Osteocyte (in vitro differentiated cells): ENCODE measurements at places on chromosomes 1 and 21.

DNA sequence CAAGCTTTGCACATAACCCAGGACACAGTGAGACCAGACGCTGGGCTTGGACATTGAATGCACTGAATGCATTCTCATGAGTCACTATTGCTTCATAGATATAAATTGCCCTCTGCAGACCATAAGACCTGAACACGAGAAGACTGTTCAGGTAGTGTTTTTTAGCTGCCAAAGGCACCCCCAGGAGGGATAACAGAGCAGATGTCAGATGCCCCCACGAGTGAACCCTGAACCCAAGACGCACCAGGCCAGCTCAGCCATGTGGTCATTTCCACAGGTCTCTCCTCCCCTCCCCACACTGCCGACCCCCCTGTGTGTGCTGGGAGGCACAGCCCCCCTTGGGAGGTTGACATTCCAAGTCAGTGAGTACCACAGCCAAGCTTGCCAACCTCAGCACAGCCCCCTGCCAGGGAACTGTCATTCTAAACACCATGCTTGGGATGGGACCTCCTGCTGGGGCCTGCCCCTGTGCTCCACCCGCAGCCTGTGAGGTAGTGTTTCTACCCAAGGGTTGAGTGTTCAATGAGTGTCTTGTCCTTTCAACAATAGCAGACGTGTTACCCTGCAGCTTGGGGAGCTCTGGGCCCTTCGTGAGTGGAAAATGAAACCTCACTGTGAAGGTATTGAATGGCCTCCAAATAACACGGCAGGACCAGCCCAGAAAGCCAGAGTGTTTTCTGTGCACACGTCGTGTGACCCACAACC is 68.2 kb downstream of the PSMG1 start:
- peaks cover 48% of the 10 kb centered on the region for H3K4me1 ChIP-seq
- no peaks in the 10 kb centered on the region for H3K27me3 ChIP-seq
- peak; percentile 91 for DNase-seq
- no peaks in the 10 kb centered on the region for H3K36me3 ChIP-seq

DNA sequence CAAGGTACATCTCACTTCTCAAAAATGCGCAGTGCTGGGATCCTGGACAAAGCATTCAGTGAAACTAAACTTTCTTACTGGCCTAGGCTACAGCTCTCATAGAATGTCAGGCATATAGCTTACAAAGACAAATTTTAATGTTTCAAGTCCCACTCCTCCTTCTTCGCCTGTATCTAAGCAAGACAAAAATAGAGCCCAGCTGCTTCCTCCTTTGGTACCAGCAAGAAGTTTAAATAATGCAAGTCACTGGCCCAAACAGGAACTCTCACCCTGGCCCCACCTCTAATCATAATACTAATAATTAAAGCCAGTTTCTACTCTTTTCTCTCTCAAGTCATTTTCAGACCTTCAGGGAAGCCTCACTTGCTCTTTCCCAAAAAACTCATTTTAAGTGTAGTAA is 1267.9 kb downstream of the MRPL39 start:
- H3K27ac ChIP-seq: no peak overlapping the region
- no peaks in the 10 kb centered on the region for H3K36me3 ChIP-seq
- no peak for DNase-seq

GRCh38 chr1:101435831-101436511 is 199.2 kb downstream of the S1PR1 start:
- H3K27me3 ChIP-seq: peaks cover 11% of the 10 kb centered on the region
- no peaks in the 10 kb centered on the region for H3K4me1 ChIP-seq
- no peak overlapping the region for H3K4me3 ChIP-seq
- H3K36me3 ChIP-seq: no peaks in the 10 kb centered on the region
- no peak for DNase-seq
- H3K27ac ChIP-seq: no peak overlapping the region

DNA sequence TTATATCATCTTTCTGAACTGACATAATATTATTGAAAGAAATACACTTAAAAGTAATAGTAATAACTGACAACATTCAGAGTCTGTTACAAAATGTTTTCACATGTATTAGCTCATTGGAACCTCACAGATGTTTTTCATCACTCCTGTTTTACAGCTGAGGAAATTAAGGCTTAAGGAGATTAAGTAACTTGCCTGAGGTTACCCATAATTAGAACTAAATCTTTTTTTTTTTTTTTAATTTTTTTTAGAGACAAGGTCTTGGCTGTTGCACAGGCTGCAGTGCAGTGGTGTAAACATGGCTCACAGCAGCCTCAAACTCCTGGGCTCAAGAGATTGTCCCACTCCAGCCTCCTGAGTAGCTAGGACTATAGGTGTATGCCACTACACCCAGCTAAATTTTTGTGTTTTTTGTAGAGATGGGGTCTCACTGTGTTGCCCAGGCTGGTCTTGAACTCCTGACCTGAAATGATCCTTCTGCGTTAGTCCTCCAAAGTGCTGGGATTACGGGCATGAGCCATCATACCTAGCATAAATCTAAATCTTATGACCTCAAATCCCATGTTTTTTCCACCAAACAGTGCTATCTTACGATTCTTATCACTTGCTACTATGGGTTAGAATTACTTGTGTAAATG is 64.7 kb upstream of the MACF1 start:
- no peak overlapping the region for H3K27ac ChIP-seq
- no peaks in the 10 kb centered on the region for H3K27me3 ChIP-seq
- no peak for DNase-seq
- peaks cover 51% of the 10 kb centered on the region for H3K4me1 ChIP-seq
- H3K36me3 ChIP-seq: peaks cover 5% of the 10 kb centered on the region
- H3K4me3 ChIP-seq: no peak overlapping the region

DNA sequence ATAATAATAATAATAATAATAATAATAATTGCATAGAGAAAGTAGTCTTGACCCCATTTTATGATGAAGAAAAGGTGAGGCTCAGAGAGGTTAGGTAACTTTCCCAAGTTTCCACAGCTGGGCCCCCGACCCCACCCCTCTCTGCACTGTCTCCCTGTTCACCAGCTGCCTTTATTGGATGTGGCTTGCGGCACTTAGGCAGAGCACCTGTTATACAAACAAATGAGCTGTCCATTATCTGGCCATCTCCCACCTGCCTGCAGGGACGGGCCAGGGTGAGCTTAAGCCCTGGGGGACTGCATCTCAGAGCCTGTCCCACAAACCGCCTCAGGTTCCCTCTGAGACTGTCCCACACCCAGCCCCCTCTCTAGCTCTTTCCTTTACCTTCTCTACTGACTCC is 10.1 kb upstream of the EFNA1 start:
- peaks cover 5% of the 10 kb centered on the region for H3K4me1 ChIP-seq
- no peak overlapping the region for H3K27ac ChIP-seq
- DNase-seq: no peak
- no peaks in the 10 kb centered on the region for H3K36me3 ChIP-seq
- H3K4me3 ChIP-seq: no peak overlapping the region

GRCh38 chr21:38400195-38400919 is 97.9 kb downstream of the ERG start:
- peaks cover 12% of the 10 kb centered on the region for H3K36me3 ChIP-seq
- H3K4me1 ChIP-seq: peaks cover 1% of the 10 kb centered on the region
- H3K27ac ChIP-seq: no peak overlapping the region
- H3K27me3 ChIP-seq: no peaks in the 10 kb centered on the region
- no peak overlapping the region for H3K4me3 ChIP-seq

- H3K27ac ChIP-seq: no peak overlapping the region
- peaks cover 16% of the 10 kb centered on the region for H3K36me3 ChIP-seq
- H3K4me3 ChIP-seq: no peak overlapping the region
- peaks cover 32% of the 10 kb centered on the region for H3K4me1 ChIP-seq
- no peaks in the 10 kb centered on the region for H3K27me3 ChIP-seq
- no peak for DNase-seq
Measured at GRCh38 chr21:45113543-45113942, 39.2 kb downstream of the ADARB1 start.

DNA sequence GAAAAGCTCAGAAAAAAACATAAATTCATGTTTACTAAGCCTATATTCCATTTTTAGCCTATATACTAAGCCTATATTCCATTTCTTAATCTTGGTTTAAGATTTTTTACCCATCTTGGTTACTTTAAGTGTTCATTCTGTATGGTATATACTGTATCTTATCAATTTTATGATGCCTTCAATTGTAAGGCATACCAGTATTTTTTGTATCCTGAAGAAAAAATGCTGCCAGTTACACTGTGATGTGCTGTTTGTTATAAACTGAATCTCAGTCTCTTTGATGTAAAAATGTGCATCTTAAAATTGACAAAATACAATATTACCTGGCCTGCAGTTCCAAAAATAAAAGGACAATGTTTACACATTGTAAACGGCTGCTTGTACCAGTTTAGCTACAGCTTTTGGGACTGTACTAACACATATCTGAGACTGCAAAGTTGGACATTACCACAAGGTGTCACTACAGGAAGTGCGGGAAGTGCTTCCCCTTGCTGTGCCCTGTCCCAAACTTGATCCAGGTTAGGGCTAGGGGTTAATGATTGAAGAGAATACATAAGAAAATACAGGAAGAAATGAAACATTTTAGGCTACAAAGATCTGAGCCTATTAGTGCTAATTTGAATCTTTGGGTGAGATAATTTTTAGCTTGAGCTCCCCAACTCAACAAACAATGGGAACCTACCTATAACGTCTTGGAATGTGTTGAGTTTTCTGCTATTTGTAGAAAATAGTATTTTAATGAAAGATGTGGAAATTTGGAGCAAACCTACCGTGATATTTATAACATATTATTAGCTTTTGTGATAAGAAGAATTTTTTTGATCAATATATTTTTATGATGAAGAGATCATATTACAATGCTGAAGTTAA is 108.9 kb downstream of the LBR start:
- no peak overlapping the region for H3K4me3 ChIP-seq
- H3K36me3 ChIP-seq: no peaks in the 10 kb centered on the region
- DNase-seq: no peak
- H3K27me3 ChIP-seq: peaks cover 13% of the 10 kb centered on the region
- no peak overlapping the region for H3K27ac ChIP-seq
